NCI-H1436 (cell line): ENCODE measurements at places on chromosomes 7 and 10.

DNA sequence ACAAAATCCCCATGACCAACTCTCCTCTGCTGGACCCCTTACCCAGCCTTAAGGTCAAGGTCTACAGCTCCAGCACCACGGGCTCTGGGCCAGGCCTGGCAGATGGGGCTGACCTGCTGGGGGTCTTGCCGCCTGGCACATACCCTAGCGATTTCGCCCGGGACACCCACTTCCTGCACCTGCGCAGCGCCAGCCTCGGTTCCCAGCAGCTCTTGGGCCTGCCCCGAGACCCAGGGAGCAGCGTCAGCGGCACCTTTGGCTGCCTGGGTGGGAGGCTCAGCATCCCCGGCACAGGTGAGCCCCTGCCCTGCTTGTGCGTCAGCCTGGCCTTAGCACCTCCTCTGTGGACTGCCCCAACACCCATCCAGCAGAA is 27.5 kb upstream of the SLC29A3 start:
- no peak for DNase-seq

DNA sequence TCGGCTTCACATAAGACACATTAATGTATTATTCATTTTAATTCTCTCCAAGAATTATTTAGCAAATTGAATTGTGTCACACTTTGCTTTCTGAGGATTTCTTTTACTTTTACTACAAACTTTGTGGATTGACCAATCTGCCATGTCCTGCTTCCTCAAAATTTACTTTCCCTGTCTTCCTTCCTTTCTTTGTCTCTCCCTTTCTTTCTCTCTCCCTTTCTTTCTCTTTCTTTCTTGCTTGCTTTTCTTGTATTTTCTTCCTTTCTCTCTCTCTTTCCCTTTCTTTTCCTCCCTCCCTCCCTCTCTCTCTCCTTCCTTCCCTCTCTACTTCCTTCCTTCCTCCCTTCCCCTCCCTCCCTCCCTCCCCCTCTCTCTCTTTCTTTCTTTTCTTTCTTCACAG is 37.8 kb downstream of the SP8 start:
- no peak for DNase-seq

DNA sequence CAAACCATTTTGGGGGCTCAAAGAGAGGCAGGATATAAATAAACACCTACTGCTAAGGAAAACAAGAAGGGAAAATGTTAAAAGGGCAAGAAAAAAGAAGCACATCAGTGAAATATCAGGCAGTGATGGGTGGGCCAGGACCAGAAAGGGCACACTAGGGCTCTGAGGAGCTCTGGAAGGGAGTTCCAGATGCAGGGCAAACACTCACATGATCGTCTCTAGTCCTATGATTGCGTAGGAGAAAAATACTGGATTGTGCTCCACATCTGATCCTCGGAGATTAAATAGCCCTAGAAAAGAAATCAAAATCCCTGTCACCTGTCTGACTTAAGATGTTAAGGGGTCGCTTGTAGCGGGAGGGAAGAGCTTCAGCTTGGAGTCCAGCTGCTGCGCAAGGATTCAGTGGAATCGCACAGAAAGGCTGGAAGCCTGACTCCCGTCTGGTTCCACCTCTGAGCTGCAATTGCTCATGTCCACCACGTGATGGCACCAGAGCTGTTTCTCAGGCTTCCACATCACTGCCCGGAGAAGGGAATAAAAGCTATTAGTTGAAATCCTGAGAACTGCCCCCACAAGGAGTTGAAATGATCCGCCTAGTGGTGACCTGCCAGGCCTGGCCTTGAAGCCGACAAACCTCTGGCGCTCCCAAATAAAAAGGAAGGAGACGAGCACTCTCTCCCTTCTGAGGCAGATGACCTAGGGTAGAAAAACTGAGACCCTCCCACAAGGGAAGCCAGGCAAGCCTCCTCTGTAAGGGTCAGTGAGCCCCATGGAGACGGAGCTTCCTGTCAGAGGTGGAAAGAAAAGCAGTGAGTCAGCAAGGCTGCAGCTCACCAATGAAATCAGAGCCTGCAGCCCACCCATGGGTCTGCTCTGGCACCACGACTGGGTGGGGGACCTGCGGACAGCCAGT is 39.2 kb downstream of the XPNPEP1 start:
- DNase-seq: peak; percentile 64

DNA sequence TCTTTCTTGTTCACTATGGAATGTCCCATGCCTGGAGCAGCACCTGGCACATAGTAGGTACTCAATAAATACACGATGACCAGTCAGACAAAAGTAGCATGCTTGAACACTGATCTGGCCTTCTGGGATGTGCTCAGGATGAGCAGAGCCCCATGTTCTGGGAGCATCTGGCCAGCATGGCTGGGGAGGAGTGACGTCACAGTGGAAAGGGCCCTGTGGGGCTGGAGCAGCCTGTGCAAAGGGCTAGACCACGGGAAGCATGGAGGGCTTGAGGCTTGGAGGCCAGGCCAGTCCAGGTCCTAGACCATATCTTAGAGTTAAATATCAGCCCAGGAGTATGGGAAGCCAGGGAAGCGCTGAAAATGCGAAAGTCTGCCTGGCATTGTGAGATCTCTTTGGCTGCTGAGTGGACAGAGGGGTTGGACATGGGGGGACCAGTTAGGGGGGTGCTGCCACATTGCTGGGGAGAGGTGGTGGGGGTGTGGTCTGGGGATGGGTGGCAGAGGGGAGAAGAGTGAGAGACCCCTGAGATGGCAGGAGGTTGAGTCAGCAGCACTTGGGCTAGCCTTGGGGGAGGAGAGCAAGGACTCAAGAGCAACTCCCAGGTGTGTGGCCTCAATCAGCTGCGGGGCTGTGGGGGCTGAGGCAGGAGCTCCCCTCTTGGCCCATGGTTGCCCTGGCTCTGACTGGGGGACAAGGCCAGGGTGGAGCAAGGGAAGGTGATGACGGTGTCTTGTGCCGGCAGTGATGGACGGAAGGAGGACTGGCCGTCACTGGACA is 34.9 kb downstream of the ZCCHC24 start:
- no peak for DNase-seq

DNA sequence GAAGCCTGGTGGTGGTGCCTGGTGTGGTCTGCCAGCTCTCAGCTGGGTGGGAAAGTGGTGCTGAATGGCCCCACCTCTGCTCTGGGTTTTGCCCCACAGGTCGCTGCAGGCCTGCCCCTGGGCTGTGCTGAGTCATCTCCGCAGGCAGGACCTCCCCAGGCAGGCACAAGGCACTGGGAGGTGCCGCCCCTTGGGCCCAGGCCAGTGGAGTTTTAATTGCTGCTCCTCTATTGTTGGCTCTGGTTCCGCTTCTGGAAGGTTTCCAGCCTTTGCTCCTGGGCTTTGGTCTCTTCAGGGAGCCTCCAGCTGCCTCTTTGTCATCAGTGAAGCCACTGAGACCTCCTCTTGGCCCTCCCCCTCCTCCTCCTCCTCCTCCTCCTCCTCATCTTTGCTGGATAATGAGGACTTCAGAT is 180.3 kb upstream of the GRB10 start:
- peak; percentile 43 for DNase-seq

GRCh38 chr10:7706534-7707073 is 3.5 kb downstream of the ITIH2 start:
- no peak for DNase-seq

DNA sequence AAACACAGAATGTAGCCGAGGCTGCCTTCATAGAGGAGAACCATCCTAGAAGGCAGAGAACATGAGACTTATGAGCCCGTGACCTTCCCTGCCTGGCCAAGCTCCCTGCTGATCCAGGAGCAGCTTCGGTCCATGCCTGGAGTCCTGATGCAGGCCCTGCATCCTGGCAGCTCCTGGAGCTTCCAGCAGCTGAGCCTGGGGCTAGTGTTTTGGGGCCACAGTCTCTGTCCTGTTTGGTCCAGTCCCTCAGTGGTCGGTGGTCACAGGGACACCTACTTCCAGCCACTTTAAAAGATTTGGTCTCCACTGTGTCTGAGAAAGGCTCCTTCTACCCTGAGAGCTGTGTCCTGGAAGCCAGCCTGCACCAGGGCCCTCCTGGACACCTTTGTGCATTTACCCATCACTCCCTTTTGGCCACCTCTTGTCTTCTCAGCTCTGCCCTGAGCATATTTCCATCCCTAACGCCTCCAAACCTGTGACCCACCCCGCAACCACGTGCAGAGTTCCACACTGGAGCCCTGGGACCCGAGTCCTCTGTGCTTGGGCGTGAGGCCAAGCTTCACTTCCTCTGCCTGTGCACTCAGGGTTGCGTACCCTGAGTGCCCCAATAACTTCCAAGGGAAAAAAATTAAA is 315.2 kb upstream of the ZNF32 start:
- no peak for DNase-seq

DNA sequence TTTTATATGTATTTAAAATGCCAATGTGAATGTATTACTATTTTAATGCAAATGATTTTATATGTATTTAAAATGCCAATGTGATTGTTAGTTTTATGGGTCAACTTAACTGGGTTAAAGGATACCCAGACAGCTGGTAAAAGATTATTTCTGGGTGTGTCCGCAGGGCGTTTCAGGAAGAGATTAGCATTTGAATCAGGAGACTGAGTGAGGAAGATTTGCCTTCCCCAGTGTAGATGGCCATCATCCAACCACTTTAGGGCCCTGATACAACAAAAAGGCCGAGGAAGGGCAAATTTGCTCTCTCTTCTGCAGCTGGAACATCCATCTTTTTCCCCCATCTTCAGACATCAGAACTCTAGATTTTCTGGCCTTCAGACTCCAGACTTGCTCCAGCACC is 116.2 kb downstream of the BAMBI start:
- no peak for DNase-seq

GRCh38 chr7:119963654-119964053 is 309.3 kb upstream of the KCND2 start:
- no peak for DNase-seq

DNA sequence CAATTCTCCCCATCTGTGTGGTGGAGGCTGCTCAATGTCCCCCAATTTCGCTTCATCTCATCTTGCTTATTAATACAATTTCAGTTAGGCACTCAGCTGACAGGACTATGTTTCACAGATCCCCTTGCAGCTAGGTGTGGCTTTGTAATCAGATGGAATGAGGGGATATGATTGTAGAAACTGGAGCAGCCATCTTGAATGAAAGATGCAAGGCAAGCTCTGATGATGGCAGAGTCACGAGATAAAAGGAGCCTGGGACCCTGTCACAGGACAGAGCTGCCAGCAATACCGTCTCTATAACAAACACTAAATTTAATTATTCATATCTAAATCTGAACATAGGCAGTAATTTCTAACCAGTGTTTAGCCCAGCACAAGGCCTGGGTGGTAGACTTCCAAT is 991 bp upstream of the DLD start:
- DNase-seq: no peak

- no peak for DNase-seq
These were observed 45.0 kb downstream of the MRC1 start for GRCh38 chr10:17854044-17854652.

DNA sequence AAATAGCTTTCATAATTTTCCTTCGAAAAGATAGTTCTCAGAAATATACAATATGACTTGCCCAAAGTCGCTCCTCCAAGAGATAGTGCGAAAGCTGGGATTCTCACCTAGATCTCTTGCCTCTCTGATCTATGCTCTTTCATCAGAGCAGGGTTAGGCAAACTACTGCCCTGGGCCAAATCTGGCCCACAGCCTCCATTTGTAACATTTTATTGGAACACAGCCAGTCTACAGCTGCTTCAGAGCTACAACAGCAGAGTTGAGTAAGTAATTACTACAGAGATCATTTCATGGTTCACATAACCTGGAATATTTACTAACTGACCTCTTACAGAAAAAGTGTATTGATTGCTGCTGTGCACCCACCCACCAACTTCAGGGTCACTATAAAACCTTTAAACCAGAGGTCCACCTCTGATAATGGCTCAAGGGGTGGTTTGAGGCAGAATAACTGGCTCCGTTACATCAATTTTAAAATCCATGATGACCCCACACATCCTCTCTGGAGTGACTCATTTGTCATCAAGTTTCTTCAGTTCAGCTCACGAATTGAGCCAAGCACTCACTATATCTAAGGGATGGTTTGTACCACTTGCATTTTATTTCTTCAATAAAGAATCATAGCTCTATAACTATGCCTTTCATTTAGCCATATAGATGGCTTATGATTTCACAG is 1019.0 kb downstream of the XPNPEP1 start:
- DNase-seq: no peak

DNA sequence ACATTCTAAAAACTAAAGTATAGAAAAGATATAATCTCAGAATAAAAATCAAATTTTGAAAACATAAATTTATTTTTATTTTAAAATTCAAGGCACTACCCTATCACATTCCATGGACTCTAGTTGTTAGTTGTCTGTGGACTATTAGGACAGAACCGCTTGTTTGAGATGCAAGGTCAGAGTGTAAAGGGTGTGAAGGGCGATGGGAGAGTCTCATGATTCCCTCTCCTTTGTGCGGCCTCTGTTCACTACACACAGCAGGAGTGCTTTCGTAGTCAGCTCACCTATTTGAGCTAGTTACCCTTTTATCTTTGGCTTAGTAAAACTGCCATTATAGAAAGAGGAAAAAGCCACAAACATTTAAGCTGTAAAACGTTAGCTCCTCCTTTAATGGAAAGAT is 189.8 kb upstream of the TEX47 start:
- DNase-seq: no peak

DNA sequence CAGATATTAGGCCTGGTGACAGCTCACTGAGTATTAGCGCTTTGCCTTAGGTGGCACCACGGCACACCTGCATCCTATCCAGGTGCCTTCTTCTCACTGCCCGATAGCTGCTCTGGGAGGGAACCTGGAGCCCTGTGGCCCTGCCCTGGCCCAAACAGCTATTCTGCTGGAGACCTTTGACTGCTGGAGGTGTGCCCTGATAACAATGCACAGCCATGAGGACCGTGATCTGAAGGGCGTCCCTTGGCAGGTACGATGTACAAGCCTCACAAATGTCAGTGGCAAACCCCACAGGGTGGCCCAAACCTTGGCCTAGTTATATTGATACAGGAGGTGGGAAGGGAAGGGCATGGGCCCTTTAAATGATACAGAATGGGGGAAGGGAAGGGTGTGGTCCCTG is 259.5 kb downstream of the GRID1 start:
- no peak for DNase-seq

- no peak for DNase-seq
These were observed 19.6 kb downstream of the CSTF2T start for GRCh38 chr10:51679841-51680240.

DNA sequence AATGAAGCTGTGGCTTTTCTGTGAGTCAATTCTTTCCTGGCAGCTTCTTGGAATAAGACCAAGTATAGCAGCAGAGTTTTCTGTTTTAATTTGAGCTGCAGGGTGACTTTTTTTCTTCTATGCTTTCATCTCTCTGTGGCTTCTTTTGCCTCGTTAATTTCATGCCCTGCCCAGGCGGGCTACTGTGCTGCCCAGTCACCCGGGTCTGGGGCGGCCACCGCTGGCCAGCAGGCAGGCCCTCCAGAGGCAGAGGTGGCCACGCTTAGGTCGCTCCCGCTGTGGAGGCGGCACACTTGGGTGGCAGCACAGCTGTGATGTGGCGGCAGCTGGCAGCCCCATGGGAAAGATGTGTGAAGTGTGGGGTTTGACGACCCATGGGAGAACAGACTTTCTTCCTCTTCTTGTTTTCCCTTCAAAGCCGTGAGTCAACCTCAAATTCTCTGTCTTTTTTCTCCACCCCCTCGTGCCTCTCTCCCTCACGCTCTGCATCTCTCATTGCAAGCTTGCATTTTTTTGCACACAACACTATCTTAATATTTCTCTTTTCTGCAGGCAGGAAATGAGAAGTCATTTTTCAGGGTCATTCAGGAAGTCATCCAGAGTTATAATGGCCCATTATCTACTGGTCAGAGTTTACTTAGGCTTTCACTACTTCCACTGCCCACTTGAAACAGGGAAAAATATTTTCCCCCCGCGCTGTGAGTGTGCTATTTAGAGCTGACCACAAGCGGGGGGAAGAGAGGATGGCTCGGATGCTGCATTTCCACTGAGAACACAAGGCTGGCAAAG is 67.8 kb downstream of the EGFR start:
- DNase-seq: peak; percentile 14
